ENCODE measurements at places on chromosomes 13 and 19.

DNA sequence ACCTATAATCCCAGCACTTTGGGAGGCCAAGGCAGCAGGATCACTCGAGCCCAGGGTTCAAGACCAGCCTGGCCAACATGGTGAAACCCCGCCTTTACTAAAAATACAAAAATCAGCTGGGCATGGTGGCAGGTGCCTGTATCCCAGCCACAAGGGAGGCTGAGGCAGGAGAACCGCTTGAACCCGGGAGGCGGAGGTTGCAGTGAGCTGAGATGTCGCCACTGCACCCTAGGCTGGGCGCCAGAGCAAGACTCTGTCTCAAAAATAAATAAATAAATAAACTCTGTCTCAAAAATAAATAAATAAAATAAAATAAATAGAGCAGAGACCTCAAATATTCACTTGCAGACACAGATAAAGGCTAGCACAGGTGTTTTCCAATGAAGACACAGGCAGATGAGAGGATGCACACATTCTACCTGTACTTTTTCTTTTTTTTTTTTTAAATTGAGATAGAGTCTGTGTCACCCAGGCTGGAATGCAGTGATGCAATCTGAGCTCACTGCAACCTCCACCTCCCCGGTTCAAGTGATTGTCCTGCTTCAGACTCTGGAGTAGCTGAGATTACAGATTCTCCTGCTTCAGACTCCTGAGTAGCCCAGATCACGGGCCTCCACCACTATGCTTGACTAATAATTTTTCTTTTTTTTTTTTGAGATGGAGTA, 2.7 kb upstream of the RPS16 start:
- no peak for DNase-seq

DNA sequence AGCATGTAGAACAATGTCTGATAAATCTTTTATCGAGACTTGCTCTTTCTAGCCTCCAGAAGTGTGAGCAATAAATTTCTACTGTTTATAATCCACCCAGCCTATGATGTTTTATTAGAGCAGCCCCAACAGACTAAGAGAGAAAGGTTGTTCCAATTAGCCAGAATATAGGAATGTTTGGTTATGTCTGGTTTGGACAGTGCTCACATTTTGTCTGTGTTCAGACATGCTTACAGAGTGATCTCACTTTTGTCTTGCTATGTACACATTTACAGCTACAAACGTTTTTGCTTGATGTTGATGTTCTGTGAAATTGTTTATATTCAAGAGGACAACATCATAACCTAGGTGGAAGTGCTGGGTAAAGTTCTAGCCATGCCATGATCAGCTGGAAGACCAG, 18.0 kb upstream of the EVI5L start:
- DNase-seq, result no peak

DNA sequence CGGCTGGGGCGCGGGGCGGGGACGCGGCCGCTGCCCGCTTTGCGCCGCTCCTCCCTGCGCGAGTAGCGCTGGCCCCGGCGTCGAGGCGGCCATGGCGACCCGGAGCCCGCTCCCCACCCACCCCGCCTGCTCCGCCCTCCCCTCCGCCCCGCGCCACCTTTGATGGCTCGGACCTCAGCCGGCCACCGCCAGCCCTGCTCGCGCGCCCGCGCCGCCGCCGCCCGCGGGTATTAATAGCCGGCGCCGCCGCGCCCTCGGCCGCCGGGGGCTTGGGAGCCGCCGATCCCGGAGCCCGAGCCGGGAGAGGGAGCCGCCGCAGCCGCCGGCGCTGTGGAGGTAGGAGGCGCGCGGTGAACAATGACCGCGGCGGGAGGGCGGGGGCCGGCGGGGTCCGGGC, 261 bp downstream of the FARP1 start:
- no peak for DNase-seq

- DNase-seq, result peak; percentile 16
Observed at GRCh38 chr13:30346153-30346788, 38.9 kb upstream of the KATNAL1 start.

DNA sequence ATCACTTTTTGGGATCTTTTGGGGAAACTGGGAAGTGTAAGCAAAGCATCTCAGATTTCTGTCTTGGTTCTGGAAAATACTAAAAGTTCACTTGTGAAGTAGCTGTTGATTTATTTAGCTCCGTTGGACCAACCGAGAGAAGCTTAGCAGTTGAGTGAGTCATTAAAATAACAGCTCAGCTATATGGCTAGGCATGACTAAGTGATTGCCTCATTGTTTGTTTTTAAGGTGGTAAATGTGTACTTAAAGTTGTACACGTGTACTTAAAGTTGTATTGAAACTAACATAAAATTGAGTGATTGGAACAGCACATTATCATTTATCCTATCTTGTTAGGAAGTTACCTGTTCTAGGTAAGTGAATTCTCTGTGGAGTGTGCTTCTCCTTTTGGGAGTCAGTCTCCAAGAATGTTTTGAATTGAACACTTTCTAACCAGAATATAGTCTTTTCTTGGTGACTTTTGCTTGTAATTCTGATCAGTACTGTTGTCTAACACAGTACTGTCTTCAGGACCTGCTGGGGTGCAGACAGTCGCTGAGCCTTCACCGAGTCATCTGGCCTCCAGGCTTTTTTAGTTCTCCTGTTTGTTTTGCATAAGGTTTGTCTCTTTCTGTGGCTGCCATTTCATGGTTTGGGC, 2.9 kb upstream of the DCUN1D2 start:
- no peak for DNase-seq

- no peak for DNase-seq
Observed at GRCh38 chr13:41842036-41842620, 118.8 kb downstream of the VWA8 start.

All from activated CD4-positive, alpha-beta T cell treated with anti-CD3 and anti-CD28 coated beads, Interleukin-2, amount 50 U/mL, for 24 hours (primary cell).